Activated T-helper 2 cell treated with anti-CD3 and anti-CD28 coated beads, Interferon-gamma antibody, Interleukin-2, Interleukin-4, amounts not matched to agents 10 μg/mL and 5 μg/mL and 100 μg/mL, durations not matched to agents 14 hours and 24 hours and 36 hours (primary cell): ENCODE measurements at places on chromosomes 2 and 18.

DNA sequence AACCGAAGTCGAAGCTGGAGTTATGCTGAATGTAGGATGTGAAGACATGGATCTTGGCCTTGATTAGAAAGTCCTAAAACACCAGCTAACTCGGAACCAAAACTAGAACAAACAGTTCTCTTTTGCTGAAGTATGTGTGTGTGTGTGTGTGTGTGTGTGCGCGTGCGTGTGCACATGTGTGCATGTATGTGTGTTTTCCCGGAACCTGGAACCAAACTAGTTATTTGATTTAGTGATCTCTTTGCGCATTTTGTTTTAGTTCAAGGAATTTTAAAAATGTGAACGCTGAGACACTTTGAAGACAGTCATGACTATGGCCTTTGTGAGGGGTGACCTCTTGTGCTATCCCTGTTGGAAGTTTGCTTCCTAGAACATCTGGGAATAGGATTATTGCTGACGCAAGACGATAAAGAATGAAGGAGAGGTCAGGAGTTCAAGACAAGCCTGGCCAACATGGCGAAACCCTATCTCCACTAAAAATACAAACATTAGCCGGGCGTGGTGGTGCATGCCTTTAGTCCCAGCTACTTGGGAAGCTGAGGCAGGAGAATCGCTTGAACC lies 23.8 kb downstream of the FHL2 start:
- H3K4me3 ChIP-seq: no peak overlapping the region
- peaks cover 3% of the 10 kb centered on the region for H3K36me3 ChIP-seq
- no peak for DNase-seq
- no peaks in the 10 kb centered on the region for H3K27me3 ChIP-seq
- peaks cover 9% of the 10 kb centered on the region for H3K4me1 ChIP-seq
- no peak overlapping the region for H3K27ac ChIP-seq

DNA sequence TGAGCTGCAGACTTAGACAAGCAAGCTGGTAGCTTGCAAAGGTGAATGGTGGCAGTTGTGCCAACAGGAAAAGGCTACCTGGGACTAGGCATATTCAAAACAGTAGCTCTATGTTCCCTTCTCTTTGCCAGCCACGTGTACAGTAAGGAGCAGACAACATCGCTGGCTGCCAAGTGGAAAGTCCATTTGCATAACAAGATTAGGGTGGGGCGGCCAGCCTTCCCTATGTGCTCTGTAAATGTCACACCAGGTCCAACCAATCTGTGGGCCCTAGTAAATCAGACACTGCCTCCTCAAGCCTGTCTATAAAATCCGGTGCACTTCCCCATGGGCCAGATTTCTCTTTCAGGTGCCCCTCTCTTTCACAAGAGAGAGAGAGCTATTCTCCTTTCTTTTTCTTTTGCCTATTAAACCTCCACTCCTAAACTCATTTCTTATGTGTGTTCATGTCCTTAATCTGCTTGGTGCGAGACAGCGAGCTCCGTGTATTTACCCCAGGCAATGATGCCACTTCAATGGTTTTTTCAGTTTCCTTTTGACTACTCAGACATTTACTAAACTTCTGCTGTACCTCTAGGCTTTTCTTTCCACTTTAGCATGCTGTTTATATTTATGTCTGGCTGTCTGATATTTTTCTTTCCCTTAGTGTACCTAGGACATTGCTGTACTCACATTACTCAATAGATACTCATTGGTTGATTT lies 297.4 kb upstream of the GCFC2 start:
- no peak for DNase-seq
- H3K4me1 ChIP-seq: no peaks in the 10 kb centered on the region
- H3K4me3 ChIP-seq: no peak overlapping the region

DNA sequence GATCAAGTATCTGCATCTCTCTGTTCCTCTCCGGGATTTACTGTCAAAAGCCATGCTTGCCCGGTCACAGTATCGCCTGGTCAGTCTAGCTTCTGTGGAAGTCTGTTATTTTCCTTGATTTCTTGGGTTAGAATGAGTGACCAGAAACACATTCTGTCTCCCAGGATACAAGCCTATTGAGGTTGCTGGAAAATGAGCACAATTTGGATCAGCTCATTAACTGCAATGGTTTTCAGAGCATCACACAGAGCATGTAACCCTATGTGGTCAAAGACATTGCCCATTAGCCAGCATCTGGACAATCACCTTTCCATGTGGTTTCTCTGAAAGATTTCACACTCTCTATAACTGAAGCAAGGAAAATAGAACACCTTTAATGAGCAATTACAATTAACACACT lies 124.2 kb upstream of the FAM98A start:
- no peak for DNase-seq
- no peak overlapping the region for H3K4me3 ChIP-seq
- no peaks in the 10 kb centered on the region for H3K36me3 ChIP-seq
- H3K4me1 ChIP-seq: no peaks in the 10 kb centered on the region

- H3K4me3 ChIP-seq: no peak overlapping the region
- H3K4me1 ChIP-seq: peaks cover 18% of the 10 kb centered on the region
- H3K36me3 ChIP-seq: peaks cover 5% of the 10 kb centered on the region
- peaks cover 41% of the 10 kb centered on the region for H3K27me3 ChIP-seq
- no peak for DNase-seq
These were observed 31.1 kb downstream of the MYO7B start for GRCh38 chr2:127566576-127566975.

- no peaks in the 10 kb centered on the region for H3K27me3 ChIP-seq
- no peak for DNase-seq
- peaks cover 4% of the 10 kb centered on the region for H3K36me3 ChIP-seq
- H3K4me3 ChIP-seq: no peak overlapping the region
These were observed 202.6 kb upstream of the ID2 start for GRCh38 chr2:8479298-8479697.

- H3K4me3 ChIP-seq: no peak overlapping the region
- no peaks in the 10 kb centered on the region for H3K36me3 ChIP-seq
- H3K4me1 ChIP-seq: no peaks in the 10 kb centered on the region
These were observed 281.4 kb upstream of the CELF4 start for GRCh38 chr18:37846996-37847395.
